Skin of body (tissue), 3 donors: ENCODE measurements at places on chromosomes 12 and 14. TPM values are rescaled to one million over a fixed set of nuclear protein-coding genes. Genes with fewer than 3 reads are reported as not detected.

The DNAH10 gene
- total RNA-seq, result 0.99 TPM

- no peak for DNase-seq
These were observed 9.0 kb downstream of the TPH2 start for GRCh38 chr12:71947645-71948105.

GRCh38 chr12:24480766-24481449 lies 468.0 kb downstream of the BCAT1 start:
- no peak for DNase-seq

The TXNDC16 gene
- total RNA-seq, result 12.0 TPM

The SERPINA5 gene
- 0.20 TPM for total RNA-seq

- no peak for DNase-seq
These were observed 49.3 kb upstream of the AMN start for GRCh38 chr14:102873131-102873530.

The AQP2 gene
- total RNA-seq, result not detected

DNA sequence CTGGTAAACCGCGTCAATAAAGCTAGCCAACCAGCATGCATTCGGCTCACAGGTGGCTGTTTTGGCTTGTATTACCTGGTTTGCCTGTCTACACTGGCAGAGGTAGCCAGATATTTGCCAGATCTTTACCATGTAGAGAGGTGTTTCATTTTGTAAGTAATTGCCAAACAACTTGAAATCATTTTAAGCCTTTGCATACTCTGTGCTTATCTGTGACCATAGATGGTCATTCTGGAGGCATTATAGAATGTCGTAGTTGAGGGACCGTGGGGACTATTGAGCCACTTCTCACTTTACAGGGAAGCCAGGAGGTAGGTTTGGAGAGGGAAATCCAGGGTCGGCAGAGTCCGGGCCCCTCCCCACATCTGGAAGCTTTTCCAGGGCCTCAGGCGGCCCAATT lies 5.9 kb downstream of the ADGRD1 start:
- no peak for DNase-seq

GRCh38 chr14:37438444-37438843 lies 156.6 kb downstream of the FOXA1 start:
- DNase-seq, result no peak

The TAS2R9 gene
- not detected for total RNA-seq

- DNase-seq, result no peak
These were observed 2.0 kb upstream of the SOS2 start for GRCh38 chr14:50233166-50233950.

The GLIPR1L2 gene
- 2.1 TPM for total RNA-seq

- DNase-seq, result peak; percentile 49
These were observed 2.1 kb downstream of the DDN start for GRCh38 chr12:48996794-48997718.

The RHEBL1 gene
- 0.69 TPM for total RNA-seq

DNA sequence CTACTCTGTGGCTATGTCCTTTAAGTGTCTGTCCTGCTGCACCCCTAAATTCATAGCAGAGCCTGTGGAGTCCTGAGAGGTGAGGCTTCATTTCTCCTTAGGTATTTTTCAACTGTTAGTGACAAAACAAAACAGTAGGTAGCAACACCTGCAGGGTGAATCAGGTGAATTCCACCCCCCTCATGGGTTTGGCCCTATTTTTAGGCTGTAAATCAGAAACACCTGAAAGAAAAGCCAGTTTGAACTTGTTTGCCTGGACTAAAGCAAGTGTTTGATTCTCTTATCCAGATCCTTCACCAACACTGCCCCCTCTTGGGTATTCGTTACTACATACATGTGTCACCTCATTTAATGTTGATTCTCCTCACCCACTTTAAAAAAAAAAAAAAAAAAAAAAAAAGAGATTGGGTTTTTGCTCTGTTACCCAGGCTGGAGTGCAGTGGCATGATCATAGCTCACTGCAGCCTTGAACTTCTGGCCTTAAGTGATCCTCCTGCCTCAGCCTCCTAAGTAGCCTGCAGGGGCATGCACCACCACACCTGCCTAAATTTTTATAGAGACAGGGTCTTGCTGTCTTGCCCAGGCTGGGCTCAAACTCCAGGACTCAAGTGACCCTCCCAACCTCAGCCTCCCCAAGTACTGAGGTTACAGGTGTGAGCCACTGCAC lies 10.3 kb downstream of the TBPL2 start:
- DNase-seq, result peak; percentile 9

- DNase-seq, result no peak
These were observed 114.8 kb downstream of the PLEKHA5 start for GRCh38 chr12:19244312-19244711.

The B3GNT4 gene
- total RNA-seq, result 0.59 TPM

DNA sequence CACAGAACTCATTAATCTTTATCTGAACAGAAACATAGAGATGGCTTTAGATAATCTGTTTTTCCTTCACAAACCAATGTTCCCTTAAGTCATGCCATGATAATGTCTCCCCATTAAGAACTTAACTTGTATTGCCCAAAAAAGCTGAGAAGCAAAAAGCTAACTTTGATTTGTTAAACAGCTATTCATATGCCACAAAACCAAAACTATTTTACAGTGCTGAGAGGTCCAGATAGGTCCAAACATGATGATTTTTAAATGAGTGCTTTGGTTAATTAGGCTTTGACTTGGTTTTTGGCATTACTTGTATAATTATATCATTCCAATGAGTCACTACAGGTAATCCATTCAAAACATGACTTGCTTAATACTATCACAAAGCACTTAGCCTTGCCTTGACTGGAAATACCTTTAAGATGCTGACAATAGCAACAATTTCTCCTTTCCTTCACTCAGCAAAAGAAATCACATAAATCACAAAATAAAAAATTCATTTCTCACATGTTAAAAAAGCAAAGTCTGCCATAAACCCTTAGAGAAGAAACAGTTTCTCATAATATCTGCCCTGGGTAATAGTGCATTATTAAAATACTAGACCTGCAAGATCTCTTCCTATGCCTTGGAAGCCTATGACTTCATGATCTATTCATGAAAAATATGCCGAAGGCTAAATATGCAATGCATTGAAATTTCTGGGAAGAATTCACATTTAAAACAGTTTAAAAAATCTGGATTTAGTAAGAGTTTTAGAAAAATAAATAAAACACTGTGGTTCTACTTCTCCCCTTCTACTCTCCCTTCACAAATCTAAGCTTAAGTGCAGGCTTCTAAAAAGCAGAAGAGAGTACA lies 52.0 kb upstream of the SAV1 start:
- no peak for DNase-seq

GRCh38 chr12:114835031-114835430 lies 151.1 kb upstream of the TBX3 start:
- no peak for DNase-seq

- DNase-seq, result no peak
These were observed 35.0 kb upstream of the MDM1 start for GRCh38 chr12:68367116-68367515.

The FOXN4 gene
- total RNA-seq, result 0.10 TPM

DNA sequence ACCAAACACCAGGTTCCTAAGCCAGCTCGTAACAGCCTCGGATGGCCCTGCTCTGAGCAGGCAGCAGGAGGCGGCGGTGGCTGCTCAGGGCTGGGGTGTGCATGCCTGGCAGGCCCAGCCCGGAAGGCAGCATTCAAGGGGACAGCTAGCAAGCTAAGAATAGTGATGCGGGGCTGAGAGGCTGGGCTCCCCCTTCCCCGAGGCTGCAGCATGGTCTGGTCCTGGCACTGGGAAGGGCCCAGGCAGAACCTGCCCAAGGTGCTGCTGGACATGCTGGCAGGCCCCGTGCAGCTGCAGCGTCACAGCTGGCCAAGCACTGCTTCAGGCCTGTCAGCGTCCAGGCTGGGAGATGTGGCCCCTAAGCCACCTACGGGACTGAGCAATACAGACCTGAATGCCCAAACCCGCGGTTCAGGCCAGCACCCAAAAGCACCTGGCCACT lies 26.4 kb upstream of the NUDT14 start:
- no peak for DNase-seq

DNA sequence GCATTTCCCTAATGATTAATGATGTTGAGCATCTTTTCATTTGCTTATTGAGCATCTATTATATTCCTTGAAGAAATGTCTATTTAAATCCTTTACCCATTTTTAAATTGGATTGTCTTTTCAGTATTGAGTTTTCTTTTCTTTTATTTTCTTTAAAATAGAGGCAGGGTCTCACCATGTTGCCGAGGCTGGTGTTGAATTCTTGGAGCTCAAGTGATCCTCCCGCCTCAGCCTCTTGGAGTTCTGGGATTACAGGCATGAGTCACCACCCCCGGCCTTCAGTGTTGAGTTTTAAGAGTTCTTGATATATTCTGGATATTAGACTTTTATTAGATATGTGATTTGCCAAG lies 73.3 kb upstream of the HECTD1 start:
- no peak for DNase-seq

DNA sequence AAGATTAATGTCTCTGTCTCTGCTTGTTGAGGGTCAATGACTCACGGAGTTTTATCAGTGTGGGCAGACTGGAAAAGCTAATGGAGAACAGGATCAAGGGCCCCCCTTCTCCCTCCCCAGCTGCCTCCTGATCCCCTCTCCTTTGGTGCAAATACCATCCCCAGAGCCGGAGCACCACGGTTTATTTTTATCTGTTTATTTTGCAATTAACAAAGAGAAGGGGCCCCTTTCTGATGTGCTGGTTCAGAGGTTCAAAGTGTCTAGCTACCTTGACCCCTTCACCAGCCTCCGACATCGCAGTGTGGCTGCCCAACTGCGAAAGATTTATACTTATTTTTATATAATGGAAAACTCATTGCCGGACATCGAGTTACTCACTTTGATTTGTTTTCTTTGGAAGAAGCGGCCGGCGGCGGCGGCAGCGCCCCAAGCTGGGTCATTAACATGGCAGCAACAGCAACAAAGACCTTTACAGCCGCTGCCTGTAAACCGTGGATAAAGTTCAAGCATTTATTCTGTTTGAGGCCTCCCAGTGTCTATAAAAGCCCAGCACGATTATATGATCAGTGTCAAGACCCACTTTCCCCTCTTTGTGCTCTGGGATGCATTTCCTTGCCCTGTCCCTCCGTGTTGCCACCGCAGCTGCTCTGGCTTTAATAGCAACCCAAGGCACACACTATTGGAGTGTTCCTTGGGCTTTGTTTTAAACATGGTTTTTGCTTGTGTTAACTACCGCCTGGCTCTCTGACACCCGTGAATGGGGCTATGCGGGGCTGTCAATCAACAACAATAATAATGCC lies 47.4 kb upstream of the PARP11 start:
- no peak for DNase-seq

The KRT8 gene
- total RNA-seq, result 16.2 TPM

DNA sequence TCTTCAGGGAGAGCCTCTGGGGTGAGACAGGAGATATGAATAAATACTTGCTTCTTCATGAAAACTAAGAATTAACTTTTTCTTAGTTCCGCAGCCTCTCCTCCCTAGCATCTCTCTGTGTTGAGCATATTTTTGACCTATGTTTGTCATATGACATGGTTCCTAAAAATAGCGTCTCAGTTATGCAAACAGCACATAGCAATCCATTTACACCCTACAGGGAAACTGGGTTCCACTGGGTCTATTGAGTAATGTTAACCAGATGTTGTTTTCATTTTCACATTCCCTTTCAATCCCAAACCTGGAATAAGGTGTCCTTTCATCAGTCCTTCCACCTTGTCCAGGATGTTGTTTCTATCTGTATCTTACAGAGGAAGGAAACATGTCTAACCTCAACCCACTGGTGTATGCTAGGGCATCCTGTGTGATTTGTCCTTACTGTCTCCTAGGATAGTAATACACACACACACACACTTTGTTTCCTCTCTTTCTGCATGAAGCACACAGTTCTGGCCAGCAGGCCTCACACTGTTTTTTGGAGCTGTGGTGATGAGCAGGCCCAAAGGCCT lies 1543.5 kb downstream of the AACS start:
- DNase-seq, result no peak

GRCh38 chr12:26278266-26278665 lies 82.9 kb downstream of the SSPN start:
- DNase-seq, result no peak

DNA sequence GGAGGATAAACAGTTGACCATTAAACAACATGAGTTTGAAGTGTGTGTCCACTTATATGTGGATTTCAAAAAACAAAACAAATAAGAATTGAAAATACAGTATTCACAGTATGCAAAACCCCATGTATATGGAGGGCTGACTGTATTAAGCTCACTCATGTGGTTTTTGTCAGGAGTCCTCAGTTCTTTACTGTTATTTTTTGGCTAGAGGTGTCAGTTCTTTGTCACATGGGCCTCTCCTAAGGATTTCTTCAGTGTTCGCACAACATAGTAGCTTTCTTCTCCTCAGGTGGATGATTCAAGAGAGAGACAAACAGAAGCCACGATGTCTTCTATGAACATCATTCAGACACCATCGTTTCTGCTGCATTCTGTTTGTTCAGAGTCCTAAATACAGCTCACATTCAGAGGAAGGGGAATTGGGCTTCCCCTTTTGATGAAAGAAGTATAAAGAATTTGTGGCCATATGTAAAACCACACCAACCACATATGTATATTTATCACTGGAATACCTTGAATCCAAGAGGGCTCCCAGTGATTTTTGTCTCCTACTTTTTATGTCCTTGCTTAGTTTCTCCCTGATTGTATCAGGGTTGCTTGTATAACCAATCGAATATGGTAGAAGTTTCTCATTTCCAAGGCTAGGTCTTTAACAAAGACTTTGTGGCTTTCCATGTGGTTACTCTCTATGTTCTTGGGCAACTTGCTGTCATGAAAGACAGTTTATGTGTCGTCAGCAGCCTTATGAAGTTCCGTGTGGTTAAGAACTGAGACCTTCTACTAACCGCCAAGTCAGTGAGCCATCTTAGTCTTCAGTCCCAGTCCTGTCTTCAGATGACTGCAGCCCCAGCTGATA lies 18.9 kb downstream of the MNAT1 start:
- DNase-seq, result no peak
